CD4-positive, alpha-beta T cell treated with Interleukin-2 at 100 ng/mL for 4 hours (primary cell): ENCODE measurements at places on chromosomes 12 and 14.

- no peak for DNase-seq
Observed at GRCh38 chr14:64774272-64774671, 70.0 kb downstream of the PLEKHG3 start.

DNA sequence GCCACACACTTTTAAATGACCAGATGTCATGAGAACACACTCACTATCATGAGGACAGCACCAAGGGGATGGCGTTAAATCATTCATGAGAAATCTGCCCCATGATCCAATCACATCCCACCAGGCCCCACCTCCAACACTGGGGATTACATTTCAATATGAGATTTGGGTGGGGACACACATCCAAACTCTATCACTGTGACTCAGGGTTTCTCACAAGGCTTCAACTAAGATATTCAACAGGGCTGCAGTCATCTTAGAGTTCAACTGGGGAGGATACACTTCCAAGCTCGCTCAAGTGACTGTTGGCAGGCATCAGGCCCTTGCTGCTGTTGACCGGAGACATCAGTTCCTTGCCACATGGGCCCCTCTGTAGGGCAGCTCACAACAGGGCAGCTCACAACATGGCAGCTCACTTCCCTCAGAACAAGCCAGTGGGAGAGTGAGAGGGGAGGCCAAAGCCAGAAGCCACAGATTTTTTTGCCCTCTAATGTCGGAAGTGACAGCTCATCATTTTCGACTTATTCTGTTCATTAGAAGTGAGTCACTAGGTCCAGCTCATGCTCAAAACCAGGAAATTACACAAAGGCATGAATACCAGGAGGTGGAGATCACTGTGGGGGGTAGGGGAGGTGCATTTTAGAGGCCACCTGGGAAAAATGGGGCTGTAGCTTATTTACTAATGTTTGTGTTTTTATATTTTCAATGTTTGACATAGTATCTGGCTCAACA, 50.8 kb upstream of the PTHLH start:
- no peak for DNase-seq

GRCh38 chr12:84641940-84642545, 270.6 kb downstream of the SLC6A15 start:
- no peak for DNase-seq

DNA sequence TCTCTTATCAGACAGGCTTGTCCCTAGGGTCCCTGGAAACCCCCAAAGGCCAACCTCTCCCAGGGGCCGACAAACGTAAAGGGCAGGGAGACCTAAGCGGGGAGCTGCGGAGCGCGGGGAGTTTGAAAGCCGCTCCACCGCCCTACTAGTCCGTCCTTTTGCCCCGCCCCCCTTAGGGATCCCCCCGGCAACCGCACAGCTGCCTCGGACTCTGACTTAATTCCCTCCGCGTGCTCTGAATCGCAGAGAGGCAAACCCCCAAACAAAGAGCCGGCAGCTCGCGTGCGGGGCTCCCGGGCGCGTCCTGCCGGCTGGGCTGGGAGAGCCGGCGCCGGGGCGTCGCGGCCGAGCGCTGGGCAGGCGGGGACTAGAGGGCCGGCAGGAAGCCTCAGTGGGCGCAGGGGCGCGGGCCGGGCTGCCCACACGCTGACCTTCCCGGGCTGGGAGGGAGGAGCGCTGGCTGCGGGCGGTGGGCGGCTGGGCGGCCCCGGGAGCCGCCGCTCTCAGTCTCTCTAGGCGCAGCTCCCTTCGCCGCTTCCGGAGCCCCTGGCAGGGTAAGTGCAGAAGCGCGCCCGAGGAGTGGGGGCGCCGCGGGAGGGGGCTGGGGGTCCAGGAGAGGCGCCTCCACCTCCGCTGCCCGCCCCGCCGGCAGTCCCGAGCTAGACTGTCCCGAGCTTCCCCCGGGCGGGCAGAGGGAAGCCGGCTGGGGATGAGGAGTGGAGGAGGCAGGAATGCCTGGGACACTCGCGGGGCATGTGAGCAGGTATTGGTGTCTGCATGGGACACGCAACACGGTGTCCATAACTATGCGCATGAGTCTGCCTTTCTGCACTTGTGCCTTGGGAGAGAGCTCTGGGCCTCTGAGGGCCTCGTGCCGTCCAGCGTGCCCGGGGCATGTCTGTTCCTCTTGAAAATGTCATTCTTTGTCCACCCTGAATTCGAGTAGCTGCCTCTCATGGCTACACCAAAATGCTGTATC, at the start of gene TSPAN11:
TSPAN11 (plus strand) TSS at position 506 of the 979 bp plus-strand sequence. CDS start 27,244 bp downstream, outside the sequence.
- no peak for DNase-seq

GRCh38 chr12:127144770-127145169, 1122.2 kb upstream of the TMEM132C start:
- DNase-seq, result no peak

DNA sequence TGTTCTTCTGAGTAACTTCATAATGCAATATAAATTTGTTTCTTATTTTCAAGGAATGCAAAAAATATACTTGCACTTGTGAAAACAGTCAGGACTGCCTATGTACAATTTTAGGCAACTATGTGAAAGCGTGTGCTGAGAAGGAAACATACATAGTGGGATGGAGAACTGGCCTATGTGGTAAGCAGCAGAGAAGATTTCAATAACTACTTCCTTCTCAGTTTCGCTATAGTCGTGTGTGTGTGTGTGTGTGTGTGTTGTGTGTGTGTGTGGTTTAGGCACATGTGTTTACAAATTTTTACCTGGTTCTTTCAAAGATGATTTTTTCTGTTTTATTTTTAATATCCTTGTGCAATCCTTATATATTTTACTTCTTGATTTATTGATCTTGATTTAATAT, 211.8 kb downstream of the LRRK2 start:
- DNase-seq, result no peak

DNA sequence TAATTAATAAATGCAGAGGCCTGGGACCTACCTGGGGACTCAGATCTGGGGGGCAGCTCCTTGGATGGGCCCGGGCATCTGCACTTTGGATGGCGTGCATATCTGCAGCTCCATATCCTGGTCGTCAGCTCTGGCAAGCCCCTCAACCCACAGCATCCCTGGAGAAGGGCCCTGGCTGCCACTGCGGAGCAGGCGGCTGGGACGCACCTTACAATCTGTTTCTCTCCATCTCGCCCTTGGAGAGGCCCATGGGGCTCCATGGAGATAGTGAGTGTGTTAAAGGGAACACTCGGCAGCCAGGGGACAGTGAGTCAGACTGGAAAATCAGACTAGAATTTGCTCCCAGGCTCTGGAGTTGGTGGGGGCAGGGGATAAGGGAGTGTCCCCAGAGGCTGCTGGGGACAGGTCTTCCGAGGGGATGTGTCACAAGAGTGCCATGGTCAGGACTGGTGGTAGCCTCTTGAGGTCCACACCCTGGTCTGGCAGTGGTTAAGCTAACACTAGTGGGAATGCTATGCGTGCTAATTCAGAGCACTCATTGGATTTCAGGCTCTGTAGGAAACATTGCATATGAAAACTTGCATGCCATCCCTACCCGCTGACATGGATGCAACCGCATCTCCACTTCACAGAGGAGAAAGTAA, 21.5 kb downstream of the RFLNA start:
- DNase-seq, result no peak

DNA sequence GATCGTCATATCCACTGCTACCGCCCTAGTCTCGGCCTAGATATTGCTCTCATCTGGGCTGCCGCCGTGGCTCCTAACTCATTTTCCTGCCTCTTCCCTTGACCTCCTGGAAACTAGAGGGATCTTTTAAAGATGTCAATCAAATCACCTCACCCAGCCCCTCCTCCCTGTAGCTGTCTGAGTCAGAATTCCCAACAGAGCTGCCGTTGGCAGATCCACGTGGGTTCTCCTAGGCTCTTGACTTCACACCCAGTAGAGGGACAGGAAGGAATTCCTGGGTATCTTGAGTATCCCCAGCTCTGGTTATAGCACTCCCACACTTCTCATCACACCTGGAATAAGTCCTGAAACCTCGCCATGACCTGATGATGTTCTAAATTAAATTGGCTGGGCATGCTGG, 11.9 kb downstream of the TGFB3 start:
- no peak for DNase-seq

DNA sequence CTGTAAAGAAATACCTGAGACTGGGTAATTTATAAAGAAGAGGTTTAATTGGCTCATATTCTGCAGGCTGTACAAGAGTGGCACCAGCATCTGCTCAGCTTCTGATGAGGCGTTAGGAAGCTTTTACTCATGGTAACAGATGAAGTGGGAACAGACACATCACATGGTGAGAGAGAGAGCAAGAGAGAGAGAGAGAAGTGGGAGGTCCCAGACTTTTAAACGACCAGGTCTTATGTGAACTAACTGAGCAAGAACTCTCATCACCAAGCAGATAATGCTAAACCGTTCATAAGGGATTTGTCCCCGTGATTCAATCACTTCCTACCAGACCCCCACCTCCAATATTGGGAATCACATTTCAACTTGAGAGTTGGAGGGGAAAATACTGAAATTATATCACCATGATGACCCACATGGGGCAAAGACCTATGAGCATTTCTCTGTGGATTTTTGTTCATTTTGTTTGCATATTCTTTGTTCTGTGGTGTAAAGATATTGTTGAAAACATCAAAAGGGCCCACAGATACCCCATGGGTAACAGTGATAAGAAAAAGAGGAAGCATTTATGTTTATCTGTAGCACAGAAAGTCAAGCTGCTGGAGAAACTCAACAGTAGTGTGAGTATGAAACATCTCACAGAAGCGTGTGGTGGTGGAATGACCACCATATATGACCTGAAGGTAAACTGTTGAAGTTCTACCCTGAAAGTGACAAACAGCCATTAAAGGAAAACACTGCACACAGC, 135.2 kb upstream of the PDE3A start:
- DNase-seq, result no peak

- DNase-seq, result no peak
Observed at GRCh38 chr14:34985740-34986139, 2.9 kb downstream of the SRP54 start.

DNA sequence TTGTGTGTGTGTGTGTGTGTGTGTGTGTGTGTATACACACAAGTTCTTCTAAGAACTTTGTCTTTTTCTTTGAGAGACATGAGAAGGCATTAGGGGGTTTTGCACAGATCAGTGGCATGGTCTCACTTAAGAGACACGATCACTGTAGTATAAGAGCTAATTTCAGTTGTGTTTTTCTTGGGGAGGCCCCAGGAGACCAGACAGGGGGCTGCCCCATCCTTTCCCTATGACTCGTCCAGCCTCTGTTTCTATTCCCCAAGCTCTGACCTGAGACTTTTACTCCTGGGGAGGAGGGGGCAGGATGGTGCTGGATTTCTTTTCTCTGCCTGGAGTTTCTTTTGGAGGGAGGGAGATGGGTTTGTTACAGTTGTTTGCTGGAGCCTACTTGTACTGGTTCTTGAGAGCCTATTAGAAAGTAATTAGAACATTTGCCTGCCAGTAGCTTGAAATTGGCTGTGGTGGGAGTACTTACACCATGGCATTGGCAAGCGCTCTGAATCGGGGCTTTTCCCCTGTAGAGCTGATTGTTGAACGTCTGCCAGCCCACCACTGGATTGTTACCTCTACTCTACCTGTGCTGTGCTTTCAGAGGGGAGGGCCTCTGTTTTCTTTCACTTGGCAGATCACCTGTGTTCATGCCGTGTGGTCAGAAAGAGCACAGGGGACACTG, 109.5 kb downstream of the TSPAN9 start:
- DNase-seq, result no peak

DNA sequence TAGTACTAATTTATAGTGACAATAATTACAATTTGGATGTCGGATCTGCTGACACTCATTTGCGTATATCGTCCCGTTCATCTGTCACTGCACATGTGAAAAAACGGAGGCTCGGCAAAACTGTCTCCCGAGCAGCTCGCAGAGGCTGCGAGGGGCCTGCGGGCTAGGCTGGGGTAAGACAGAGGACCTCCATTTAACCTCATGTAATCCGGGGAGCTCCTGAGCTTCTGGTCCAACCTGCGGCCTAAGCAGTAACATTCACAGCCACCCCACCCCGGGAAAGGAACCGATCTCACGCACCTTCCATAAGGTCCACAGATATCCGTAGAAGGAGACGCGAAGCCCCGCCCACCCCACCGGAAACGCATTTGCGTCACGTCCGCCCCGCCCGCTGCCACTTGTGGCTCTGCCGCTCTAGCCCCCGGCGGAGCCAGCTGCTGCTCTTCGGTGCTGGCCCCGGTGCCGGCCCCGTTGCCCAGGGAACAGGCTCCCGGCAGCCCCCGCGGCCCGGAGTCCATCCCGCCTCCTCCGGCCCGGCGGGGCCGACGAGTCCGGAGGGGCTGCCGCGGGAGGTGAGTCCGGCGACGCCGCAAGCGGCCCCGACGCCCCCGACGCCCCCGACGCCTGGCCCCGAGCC, at the start of the genes CINP and TECPR2:
CINP (minus strand) TSS at position 346 of the 637 bp plus-strand sequence; CDS start at position 307, 39 bp downstream.
TECPR2 (plus strand) TSS at position 397 of the 637 bp plus-strand sequence. CDS start 13,781 bp downstream, outside the sequence.
- DNase-seq, result peak; percentile 95

DNA sequence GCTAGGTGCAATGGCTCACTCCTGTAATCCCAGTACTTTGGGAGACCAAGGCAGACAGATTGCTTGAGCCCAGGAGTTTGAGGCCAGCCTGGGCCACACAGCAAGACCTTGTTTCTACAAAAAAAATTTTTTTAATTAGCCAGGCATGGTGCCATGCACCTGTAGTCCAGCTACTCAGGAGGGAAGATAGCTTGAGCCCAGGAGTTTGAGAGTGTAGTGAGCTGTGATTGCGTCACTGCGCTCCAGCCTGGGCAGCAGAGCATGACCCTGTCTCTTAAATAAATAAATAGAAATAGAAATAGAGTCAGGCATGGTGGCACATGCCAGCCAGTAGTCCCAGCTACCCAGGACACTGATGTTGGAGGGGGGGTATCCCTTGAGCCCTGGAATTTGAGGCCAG, 36.7 kb upstream of the CLIP1 start:
- DNase-seq, result no peak

DNA sequence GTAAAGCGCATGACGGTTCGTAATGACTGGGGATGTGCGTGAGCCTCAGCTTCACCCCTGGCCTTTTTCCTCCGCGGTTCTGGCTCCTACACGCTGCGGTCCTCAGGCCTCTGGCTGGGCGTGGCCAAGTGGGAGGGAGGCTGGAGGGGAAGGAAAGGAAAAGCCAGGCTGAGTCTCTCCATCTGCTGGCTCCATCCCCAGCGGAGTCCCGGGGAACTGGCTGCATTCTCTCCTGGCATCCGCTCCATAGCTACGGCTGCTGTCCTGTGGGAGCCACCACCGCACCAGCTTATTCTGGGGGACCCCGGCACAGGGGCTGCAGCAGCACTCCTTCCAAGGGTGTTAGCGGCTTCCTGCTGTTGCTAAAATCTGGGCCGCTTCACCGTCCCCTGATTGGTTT, 68.2 kb upstream of the SLC24A4 start:
- DNase-seq, result no peak
